ENCODE measurements at places on chromosomes 2 and 18.

- no peak for DNase-seq
Measured at GRCh38 chr18:25282896-25283703, 68.9 kb downstream of the ZNF521 start.

DNA sequence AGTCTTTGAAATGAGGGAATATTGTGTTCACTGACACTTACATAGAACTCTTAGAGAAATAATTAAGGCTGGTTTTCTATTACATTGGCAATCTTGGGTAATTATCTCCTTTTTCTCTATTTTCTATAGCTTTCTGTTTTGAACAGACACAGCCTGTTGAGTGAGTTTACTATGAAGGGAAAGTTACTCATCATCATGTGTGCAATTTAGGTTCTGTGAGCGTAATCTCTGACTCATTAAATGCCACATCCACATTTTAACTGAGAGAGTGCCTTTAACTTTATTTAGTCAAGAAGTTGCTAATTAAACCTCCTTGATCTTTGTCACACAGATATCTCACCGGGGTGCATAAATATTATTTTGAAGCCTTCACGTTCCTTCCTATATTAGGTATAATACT is 174.0 kb upstream of the SLC8A1 start:
- DNase-seq, result no peak

- no peak for DNase-seq
Measured at GRCh38 chr2:226429476-226429875, 370.1 kb downstream of the IRS1 start.

DNA sequence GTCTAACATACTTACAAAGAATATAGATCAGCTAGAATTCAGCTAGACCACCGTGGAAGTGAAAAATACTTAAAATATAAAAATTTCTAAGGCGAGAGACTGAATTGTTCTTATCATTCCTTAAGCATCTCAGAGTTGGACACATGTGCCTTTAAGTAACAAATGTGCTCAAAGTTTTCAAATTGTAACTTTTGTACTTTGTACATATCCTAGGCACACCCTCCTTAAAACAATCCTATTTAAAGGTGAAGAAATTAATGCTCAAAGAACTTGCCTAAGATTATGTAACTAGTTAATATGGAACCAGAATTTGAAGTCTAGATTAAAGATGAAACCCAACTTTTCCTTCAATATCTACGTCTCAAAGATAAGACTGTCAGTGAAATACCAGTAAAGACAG is 74.1 kb downstream of the EML4 start:
- no peak for DNase-seq

- no peak for DNase-seq
Measured at GRCh38 chr2:46229134-46230063, 67.8 kb upstream of the EPAS1 start.

DNA sequence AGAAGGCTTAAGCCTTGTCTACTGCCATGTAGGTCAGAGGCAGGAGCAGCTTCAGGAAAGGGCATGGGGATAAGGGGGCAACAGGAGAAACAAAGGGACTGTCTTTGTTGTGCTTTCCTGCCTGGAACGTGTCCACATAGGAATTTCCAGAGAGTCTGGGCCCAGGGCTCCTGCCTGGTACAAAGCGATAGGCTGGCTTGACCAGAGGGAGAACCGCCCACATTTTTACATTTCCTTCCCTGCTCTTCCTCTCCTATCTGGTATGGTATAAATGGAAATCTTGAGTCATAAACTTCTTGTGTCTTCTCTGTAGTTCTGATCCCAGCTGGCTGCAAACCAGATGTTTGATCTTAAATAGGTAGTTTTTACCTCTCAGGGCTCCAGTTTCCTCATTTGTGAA is 414.8 kb downstream of the HRH4 start:
- no peak for DNase-seq

DNA sequence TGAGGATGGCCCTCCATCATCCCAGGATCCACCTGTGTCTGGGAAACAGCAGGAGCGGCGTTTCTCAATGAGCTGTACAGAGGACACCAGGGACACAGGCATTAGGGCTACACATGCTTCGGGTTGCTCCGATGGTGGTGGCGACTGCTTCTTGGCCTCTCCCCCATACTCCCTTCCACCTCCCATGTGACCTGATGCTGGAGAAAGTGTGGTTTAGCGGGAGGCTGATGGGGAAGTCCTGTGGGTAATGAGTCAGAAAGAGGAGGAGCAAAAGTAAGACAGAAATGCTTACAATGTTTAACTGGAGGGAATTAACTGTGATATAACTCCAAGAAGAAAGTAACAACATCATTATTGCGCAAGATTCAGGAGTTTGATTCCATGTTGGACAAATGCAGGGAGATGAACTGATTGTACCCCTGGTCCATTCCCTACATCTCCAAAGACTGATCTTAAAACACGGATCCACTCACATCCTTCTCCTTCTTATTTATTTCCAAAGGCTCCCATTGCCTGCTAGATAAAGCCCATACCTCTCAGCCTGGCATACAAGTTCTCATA is 186.6 kb downstream of the NRP2 start:
- DNase-seq, result no peak

DNA sequence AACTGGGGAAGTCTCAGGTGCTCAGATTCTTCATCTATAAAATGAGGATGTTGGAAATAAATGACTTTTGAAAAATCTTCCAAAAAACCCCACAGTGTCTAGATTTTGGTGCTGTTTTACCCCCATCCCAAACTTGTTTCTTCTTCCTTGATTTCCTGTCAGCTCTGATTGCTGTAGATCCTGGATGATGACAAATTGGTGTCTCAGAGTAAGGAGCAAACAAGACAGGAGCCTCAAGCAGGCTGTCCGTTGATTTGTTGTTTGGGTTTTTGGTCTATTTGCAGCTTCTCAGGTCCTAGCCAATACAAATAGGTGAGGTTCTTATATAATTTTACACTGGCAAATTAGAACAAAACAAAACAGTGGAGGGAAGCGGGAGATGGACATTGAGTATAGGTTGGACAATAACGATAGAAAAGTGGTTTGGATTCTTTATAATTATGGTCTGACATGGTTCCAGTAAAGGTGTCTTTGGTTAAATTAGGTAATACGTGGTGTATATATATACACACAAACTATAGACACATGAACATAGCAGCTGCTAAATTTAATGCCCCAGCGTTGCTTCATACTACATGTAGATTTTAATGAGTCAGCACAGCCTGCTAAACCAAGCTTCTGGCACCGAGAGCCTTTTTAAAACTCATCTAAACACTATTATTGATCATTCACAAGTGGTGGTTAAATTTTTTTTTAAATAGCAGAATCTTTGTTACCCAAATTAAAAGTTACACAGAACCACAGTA is 142.5 kb downstream of the FMNL2 start:
- DNase-seq, result no peak

DNA sequence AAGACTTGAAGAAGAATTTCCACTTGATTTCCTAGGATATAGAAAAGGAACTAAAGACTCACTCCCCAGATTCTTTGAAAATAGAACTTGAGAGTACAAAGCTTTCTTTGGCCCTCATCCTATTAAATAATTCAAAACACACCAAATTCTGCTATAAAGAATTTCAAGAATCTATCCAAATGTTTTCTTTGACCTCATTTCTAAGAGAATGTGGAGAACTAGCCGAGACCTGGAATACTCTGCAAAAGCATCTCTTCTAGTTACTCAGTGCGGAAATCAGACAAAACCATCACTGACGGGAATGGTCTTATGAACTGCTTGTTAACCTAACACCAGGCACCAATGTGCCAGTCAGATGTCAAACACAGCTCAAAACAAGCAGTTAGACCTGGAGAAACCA is 44.2 kb upstream of the ARL5A start:
- DNase-seq, result no peak

DNA sequence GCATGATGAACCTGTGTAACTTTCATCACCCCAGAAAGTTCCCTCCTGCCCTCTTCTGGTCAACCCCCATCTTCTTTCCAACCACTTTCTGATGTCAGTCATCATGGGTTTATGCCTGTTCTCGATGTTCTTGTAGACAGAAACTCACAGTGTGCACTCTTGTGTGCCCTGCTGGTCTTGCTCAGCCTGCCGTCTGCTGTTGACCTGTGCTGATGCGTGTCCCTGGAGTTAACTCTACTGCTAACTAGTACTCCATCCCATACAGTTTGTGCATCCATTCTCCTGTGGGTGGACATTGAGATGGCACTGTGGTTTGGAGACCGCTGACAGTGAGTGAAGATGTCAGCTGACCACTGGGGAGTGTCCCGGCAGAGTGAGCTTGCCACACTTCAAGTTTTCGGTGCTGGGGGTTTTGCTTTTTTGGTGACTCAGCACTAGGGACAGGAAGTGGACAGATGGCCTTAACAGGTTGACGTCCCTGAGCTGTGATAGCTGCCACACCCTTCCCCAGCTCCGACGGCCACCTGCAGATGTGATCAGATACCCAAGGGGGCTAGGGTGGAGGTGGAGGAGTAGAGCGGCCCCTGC is 14.8 kb downstream of the KLHL29 start:
- DNase-seq, result no peak

DNA sequence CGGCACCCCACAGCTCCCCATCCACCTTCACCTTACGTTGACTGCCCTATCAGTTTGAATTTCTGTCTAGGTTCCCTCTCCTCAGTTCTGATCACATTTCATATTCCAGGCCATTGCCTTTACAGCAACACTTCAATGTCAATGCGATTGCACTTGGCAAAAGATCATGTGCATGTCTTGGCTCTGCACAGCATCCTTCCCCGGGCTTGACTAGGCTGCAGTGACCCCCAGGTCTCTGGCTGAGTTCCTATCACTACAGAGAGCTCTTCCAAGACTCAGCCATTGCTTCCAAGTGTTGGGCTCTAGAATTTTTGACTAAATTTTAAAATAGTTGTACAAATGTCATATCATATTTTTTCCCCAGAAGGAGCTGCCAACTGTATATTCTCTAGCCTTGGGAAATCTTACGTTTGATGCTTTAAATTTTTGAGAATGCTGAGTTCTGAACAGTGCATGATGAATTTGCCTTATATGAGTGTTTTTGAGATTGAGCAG is 103.8 kb upstream of the NEDD4L start:
- DNase-seq, result no peak

GRCh38 chr2:44952143-44952805 is 10.8 kb downstream of the SIX3 start:
- DNase-seq, result no peak

- DNase-seq, result no peak
Measured at GRCh38 chr2:215607766-215608165, 171.9 kb upstream of the FN1 start.

GRCh38 chr2:169034256-169034655 is 3.1 kb upstream of the ABCB11 start:
- DNase-seq, result no peak

GRCh38 chr2:143937723-143938350 is 582.1 kb downstream of the ZEB2 start:
- no peak for DNase-seq

DNA sequence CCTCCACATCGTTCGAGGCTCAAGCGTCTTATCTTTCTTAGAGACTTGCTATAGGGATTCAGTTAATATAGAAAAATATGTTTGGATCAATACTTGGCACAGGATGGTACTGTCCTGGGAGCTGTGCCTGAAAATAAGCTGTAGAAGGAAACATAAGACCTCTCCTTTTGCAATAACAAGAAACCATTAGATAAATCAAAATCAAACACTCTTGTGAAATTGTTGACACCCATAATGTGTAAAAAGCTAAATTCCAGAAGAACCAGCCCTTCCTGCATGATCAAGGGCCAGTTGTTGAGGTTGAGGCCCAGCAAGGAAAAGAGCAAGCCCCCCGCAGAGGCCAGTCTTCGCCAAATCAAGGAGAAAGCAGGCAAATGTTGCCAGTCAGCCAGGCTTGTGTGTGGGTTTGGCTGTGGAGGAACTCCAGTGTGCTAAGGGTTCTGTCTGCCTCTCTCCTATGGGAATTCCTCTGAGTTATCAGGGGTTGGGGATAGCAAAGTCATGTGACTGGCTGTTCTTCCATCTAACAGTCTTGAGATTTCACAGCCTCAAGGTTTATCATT is 185.7 kb downstream of the ACKR3 start:
- no peak for DNase-seq

DNA sequence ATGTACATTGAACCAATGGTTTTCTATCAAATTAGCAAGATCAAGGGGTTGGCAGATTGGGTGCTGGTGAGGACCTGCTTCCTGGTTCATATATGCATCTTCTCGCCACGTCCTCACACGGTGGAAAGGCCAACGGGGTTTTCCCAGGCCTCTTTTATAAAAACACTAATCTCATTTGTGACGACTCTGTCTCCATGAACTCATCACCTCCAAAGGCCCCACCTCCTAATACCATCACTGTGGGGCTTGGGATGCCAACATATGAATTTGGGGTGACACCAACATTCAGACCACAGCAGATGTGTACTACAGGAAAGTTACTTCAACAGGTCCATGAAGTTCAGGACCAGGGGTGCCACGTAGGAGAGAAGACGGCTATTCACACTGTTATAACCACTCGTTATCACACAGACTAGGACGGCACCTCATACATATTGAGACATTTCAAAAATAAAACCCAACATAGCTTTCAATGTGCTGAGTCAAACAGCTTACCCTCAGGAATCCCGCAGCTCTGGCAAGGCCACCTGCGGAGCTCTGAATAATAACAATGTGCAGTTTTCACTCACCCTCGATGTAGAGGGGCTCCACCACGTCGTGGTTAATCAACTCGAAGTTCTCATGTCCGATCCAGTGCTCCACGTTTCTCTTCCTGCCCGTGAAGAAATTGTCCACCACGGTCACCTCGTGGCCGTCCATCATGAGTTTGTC is 49.3 kb downstream of the UXS1 start:
- no peak for DNase-seq

GRCh38 chr2:1231466-1232063 is 181.7 kb upstream of the TPO start:
- DNase-seq, result no peak

GRCh38 chr2:10204326-10205161 is 82.0 kb downstream of the RRM2 start:
- no peak for DNase-seq

Measured in cortex of kidney (tissue), 1 donor.